ENCODE measurements at places on chromosomes 13 and 19. TPM values are rescaled to one million over a fixed set of nuclear protein-coding genes. Genes with fewer than 3 reads are reported as not detected.

Gene ZNF418
- total RNA-seq = 22.9 TPM

Gene DCLK1
- 11.2 TPM for total RNA-seq

Gene TUBA3C
- total RNA-seq = not detected

Gene VSTM1
- not detected for total RNA-seq

Gene PSG1
- not detected for total RNA-seq

Gene KLK3
- not detected for total RNA-seq

Gene ODAD3
- total RNA-seq = 0.39 TPM

Gene ZNF575
- 3.1 TPM for total RNA-seq

Gene LHB
- total RNA-seq = not detected

- no peak overlapping the region for H3K27ac ChIP-seq
- no peaks in the 10 kb centered on the region for H3K27me3 ChIP-seq
- no peak overlapping the region for H3K4me3 ChIP-seq
- H3K4me1 ChIP-seq = no peaks in the 10 kb centered on the region
Measured at GRCh38 chr13:24613128-24613527, 67.1 kb upstream of the ATP12A start.

DNA sequence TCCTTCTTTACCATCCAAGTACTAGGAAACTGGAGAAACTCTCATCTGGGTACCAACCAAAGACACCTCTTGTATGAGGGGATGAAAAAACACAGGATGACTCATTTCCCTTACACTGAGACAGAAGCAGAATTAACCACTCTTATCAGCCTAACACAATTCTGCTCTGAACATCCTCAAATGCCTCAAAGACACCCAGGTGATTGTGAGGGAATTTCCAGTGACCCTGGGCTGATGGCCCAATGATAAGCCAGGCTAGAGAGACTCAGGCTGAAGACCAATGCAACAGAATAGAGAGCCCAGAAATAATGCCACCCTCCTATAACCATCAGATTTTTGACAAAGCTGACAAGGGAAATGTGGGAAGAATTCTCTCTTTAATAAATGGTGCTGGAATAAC lies 7.0 kb downstream of the ZNF737 start:
- H3K27ac ChIP-seq = no peak overlapping the region
- no peaks in the 10 kb centered on the region for H3K4me1 ChIP-seq
- H3K36me3 ChIP-seq = no peaks in the 10 kb centered on the region
- no peak for DNase-seq

GRCh38 chr19:3338541-3339181 lies 27.7 kb upstream of the NFIC start:
- no peaks in the 10 kb centered on the region for H3K27me3 ChIP-seq
- H3K27ac ChIP-seq = no peak overlapping the region
- peaks cover 8% of the 10 kb centered on the region for H3K4me1 ChIP-seq
- no peak for DNase-seq
- no peaks in the 10 kb centered on the region for H3K36me3 ChIP-seq

GRCh38 chr19:31676271-31677004 lies 327.2 kb upstream of the TSHZ3 start:
- H3K27me3 ChIP-seq = no peaks in the 10 kb centered on the region

DNA sequence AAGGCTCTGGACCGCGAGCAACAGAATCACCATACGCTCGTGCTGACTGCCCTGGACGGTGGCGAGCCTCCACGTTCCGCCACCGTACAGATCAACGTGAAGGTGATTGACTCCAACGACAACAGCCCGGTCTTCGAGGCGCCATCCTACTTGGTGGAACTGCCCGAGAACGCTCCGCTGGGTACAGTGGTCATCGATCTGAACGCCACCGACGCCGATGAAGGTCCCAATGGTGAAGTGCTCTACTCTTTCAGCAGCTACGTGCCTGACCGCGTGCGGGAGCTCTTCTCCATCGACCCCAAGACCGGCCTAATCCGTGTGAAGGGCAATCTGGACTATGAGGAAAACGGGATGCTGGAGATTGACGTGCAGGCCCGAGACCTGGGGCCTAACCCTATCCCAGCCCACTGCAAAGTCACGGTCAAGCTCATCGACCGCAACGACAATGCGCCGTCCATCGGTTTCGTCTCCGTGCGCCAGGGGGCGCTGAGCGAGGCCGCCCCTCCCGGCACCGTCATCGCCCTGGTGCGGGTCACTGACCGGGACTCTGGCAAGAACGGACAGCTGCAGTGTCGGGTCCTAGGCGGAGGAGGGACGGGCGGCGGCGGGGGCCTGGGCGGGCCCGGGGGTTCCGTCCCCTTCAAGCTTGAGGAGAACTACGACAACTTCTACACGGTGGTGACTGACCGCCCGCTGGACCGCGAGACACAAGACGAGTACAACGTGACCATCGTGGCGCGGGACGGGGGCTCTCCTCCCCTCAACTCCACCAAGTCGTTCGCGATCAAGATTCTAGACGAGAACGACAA lies 1.8 kb downstream of the PCDH17 start:
- H3K4me3 ChIP-seq = peak overlapping the region; percentile 68
- no peaks in the 10 kb centered on the region for H3K27me3 ChIP-seq
- no peak for DNase-seq
- peaks cover 32% of the 10 kb centered on the region for H3K36me3 ChIP-seq

- no peak for DNase-seq
- H3K27me3 ChIP-seq = no peaks in the 10 kb centered on the region
Measured at GRCh38 chr19:37095859-37096258, 17.6 kb downstream of the ZNF420 start.

DNA sequence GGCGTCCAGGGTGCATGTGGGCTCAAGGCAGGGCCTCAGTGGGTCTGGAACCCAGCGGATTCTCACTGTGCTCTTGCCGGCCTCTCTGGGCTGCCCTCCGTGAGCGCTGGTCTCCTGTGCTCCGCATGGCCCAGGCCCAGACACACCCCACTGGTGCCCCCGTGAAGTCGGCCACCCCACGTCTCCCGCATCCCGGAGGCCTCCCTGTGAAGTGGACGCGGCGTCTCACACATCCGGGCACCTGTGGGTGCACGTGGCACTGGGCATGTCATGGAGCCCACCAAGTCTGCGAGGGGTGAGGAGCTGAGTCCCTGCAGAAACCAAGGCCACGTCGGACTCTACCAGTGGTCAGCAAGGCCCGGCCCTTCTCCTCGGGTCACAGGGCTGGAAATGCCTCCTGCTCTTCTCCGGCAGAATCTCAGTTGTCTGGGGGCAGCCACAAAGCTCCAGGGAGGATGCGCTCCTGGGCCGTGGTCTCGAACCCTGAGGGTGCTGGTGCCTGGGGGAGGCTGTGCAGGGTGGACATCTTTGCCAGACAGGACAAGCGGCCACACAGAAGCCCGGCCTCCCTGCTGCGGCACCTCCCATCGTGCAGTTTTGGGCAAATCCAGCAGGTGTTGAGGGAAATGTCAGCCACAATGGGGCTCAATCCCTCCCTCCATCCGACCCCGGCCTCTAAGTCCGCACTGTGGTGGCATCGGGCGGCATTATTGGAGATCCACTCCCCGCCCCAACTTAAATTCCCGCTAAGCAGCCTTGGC lies 2.2 kb downstream of the C13orf46 start:
- H3K4me1 ChIP-seq = no peaks in the 10 kb centered on the region
- H3K27ac ChIP-seq = no peak overlapping the region
- H3K36me3 ChIP-seq = peaks cover 7% of the 10 kb centered on the region
- no peak overlapping the region for H3K4me3 ChIP-seq
- no peaks in the 10 kb centered on the region for H3K27me3 ChIP-seq

- peaks cover 10% of the 10 kb centered on the region for H3K4me1 ChIP-seq
- peak overlapping the region; percentile 84 for H3K4me3 ChIP-seq
- DNase-seq = no peak
Measured at GRCh38 chr13:41961466-41961760, 504 bp upstream of the VWA8 start.

GRCh38 chr13:70568571-70568970 lies 460.3 kb upstream of the KLHL1 start:
- no peaks in the 10 kb centered on the region for H3K4me1 ChIP-seq
- DNase-seq = peak; percentile 47
- no peaks in the 10 kb centered on the region for H3K36me3 ChIP-seq
- H3K4me3 ChIP-seq = no peak overlapping the region

GRCh38 chr19:57443121-57443696 lies 8.1 kb downstream of the ZNF749 start:
- H3K27me3 ChIP-seq = no peaks in the 10 kb centered on the region
- no peak for DNase-seq
- H3K36me3 ChIP-seq = peaks cover 35% of the 10 kb centered on the region
- no peak overlapping the region for H3K27ac ChIP-seq

DNA sequence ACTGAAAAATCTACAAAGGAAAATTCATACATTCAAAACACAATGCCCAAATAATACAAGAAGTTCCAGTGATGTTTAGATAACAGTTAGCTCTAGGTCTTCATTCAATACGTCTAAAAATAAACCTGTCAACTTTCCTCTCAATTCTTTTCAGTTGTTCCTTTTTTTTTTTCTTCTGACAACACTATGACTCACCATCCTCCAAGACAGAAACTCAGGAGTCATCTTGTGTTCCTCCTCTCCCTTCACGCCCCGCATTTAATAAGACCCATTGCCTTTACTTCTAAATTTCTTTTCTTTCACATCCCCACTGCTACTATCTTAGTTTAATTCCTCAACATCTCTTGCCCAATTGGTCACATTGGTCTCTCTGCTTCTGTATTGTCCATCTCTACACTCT lies 759.9 kb downstream of the GPC5 start:
- H3K27ac ChIP-seq = no peak overlapping the region
- DNase-seq = no peak
- H3K27me3 ChIP-seq = no peaks in the 10 kb centered on the region
- H3K4me1 ChIP-seq = no peaks in the 10 kb centered on the region
- no peaks in the 10 kb centered on the region for H3K36me3 ChIP-seq
- H3K4me3 ChIP-seq = no peak overlapping the region

GRCh38 chr19:33207040-33207620 lies 13.0 kb downstream of the LRP3 start:
- no peak for DNase-seq
- no peak overlapping the region for H3K27ac ChIP-seq
- no peak overlapping the region for H3K4me3 ChIP-seq
- peaks cover 16% of the 10 kb centered on the region for H3K36me3 ChIP-seq
- H3K4me1 ChIP-seq = no peaks in the 10 kb centered on the region

DNA sequence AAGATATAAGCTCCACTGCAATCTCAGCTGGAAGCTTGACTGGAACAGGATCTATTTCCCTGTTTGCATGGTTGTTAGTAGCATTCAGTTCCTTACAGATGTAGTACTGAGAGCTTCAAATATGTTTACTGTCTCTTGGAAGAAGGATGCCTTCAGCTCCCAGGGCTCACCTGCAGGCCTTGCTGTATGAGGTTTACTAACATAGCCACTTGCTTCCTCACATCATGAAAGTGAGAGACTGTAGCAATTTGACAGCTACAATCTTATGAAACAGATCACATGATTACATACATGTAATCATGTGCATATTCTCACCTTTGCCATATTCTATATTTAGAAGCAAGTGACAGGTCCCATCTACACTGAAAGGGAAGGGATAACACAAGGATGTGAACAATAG lies 458.1 kb upstream of the PCDH20 start:
- H3K4me3 ChIP-seq = no peak overlapping the region
- no peaks in the 10 kb centered on the region for H3K36me3 ChIP-seq
- no peak overlapping the region for H3K27ac ChIP-seq
- no peaks in the 10 kb centered on the region for H3K4me1 ChIP-seq
- no peak for DNase-seq

DNA sequence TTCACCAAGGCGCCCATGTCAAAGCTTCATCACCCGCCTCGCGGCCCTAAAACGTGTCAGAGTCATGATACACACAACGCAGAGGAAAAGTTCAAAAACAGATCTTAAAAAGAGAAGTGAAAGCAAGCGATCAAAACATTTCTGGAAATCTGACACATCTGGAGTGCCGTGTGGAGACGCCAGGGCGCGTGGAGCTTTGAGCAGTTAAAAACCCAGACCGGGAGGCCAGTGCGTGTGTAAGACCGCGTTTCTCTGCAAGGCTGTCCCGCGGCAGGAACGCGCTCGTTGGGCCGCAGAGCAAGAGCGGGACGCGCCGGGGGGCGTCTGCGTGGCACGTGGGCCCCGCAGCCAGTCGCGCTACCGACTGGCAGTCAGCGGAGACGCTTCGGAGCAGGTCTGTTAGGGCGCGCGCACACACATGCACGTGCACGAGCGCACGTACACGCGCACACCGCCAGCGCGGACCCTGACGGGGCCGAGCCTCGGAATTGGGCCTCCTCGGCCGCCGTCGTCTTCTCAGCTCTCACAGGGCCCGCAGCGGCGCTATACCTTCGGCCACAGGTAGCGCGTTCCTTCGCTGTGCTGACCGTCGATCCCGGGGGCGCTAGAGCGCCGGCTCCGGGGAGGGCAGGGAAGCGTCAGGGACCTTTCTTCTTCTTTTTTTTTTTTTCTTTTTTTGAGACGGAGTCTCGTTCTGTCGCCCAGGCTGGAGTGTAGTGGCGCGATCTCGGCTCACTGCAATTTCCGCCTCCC lies 35.8 kb downstream of the RNF6 start:
- no peaks in the 10 kb centered on the region for H3K4me1 ChIP-seq
- peak overlapping the region; percentile 59 for H3K4me3 ChIP-seq
- peak overlapping the region; percentile 60 for H3K27ac ChIP-seq
- DNase-seq = peak; percentile 93
- H3K27me3 ChIP-seq = no peaks in the 10 kb centered on the region

GRCh38 chr13:26589754-26590153 lies 32.3 kb downstream of the WASF3 start:
- no peaks in the 10 kb centered on the region for H3K4me1 ChIP-seq
- peaks cover 23% of the 10 kb centered on the region for H3K27me3 ChIP-seq

GRCh38 chr13:21137696-21138095 lies 38.7 kb downstream of the SKA3 start:
- no peak for DNase-seq
- no peak overlapping the region for H3K27ac ChIP-seq
- peaks cover 4% of the 10 kb centered on the region for H3K4me1 ChIP-seq
- H3K27me3 ChIP-seq = no peaks in the 10 kb centered on the region
- no peak overlapping the region for H3K4me3 ChIP-seq

GRCh38 chr19:33465834-33466233 lies 55.8 kb downstream of the PEPD start:
- no peak overlapping the region for H3K4me3 ChIP-seq
- no peaks in the 10 kb centered on the region for H3K4me1 ChIP-seq
- no peak overlapping the region for H3K27ac ChIP-seq
- H3K27me3 ChIP-seq = no peaks in the 10 kb centered on the region

DNA sequence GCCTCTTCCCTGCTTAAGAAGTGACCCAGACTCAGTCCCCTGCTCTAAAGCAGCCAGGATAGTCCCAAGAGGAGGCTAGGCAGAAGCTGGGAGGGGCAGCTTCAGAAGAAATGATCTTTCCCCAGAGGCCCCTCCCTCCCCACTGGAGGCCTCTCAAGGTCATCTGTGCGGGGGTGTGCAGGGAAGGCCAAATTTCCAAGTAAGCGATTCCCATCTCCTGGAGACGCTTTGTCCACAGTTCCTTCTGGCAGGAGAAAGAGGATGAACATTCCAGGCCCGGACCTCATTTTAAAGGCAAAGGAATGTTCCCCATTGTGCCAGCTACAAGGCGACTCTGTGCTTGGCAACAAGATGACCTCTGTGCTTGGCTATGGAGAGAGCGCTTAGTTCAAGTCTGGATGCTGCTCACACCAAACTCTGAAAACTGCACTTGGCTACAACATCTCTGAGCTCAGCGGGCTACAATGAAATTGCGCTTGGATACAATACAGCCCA lies 23.5 kb downstream of the COL5A3 start:
- no peak overlapping the region for H3K4me3 ChIP-seq
- no peaks in the 10 kb centered on the region for H3K27me3 ChIP-seq
- H3K27ac ChIP-seq = no peak overlapping the region
- no peak for DNase-seq
- no peaks in the 10 kb centered on the region for H3K4me1 ChIP-seq

- H3K27me3 ChIP-seq = no peaks in the 10 kb centered on the region
- no peaks in the 10 kb centered on the region for H3K4me1 ChIP-seq
- no peaks in the 10 kb centered on the region for H3K36me3 ChIP-seq
- no peak overlapping the region for H3K27ac ChIP-seq
- no peak overlapping the region for H3K4me3 ChIP-seq
- DNase-seq = no peak
Measured at GRCh38 chr19:6668691-6669090, 1.3 kb downstream of the TNFSF14 start.
